ENCODE measurements at places on chromosomes 7 and 10. TPM values are rescaled to one million over a fixed set of nuclear protein-coding genes. Genes with fewer than 3 reads are reported as not detected.

- no peaks in the 10 kb centered on the region for H3K36me3 ChIP-seq
- peaks cover 48% of the 10 kb centered on the region for H3K4me1 ChIP-seq
- H3K27ac ChIP-seq = peak overlapping the region; percentile 64
- no peak for DNase-seq
These were observed 173.2 kb downstream of the RTKN2 start for GRCh38 chr10:62095181-62096122.

GRCh38 chr7:90706072-90706716 lies 110.1 kb downstream of the CDK14 start:
- no peaks in the 10 kb centered on the region for H3K36me3 ChIP-seq
- H3K27me3 ChIP-seq = no peaks in the 10 kb centered on the region
- peaks cover 35% of the 10 kb centered on the region for H3K4me1 ChIP-seq
- DNase-seq = no peak
- peak overlapping the region; percentile 38 for H3K27ac ChIP-seq
- no peak overlapping the region for H3K4me3 ChIP-seq

The CDK1 gene
- polyA plus RNA-seq = 31.6 TPM

The LIPJ gene
- not detected for polyA plus RNA-seq

GRCh38 chr7:17289074-17289645 lies 9.3 kb upstream of the AHR start:
- H3K27me3 ChIP-seq = no peaks in the 10 kb centered on the region
- no peaks in the 10 kb centered on the region for H3K36me3 ChIP-seq
- no peaks in the 10 kb centered on the region for H3K4me1 ChIP-seq
- H3K4me3 ChIP-seq = no peak overlapping the region
- no peak overlapping the region for H3K27ac ChIP-seq
- DNase-seq = peak; percentile 32

DNA sequence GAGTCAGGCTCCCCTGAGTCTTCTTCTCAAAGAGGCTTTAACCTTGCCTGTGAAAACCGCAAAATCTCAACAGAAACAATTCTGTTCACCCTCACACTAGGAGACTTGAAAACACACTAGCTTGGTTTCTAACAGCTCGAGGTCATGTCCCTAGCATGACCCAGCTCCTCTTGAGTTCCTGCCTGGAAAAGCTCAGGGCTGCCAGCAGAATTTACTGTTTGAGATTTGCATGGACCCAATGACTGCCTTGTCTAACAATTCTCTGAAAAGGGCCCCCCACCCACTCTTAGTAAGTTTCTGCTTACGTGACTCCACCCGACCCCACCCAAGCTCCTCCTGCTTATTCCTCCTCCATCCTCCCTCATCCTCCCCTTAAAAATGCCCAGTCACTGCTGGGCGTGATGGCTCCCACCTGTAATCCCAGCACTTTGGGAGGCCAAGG lies 85.1 kb upstream of the KMT2C start:
- no peak for DNase-seq
- H3K27ac ChIP-seq = no peak overlapping the region
- H3K27me3 ChIP-seq = no peaks in the 10 kb centered on the region
- H3K36me3 ChIP-seq = no peaks in the 10 kb centered on the region
- peaks cover 6% of the 10 kb centered on the region for H3K4me1 ChIP-seq

The STAG3 gene
- polyA plus RNA-seq = 4.8 TPM

GRCh38 chr10:16439295-16439694 lies 2.5 kb downstream of the PTER start:
- H3K4me3 ChIP-seq = no peak overlapping the region
- H3K4me1 ChIP-seq = peaks cover 21% of the 10 kb centered on the region
- H3K27ac ChIP-seq = peak overlapping the region; percentile 93
- H3K27me3 ChIP-seq = no peaks in the 10 kb centered on the region
- no peaks in the 10 kb centered on the region for H3K36me3 ChIP-seq

The GIMAP1 gene
- 0.13 TPM for polyA plus RNA-seq

Measured in hepatocyte (in vitro differentiated cells).